ENCODE measurements at places on chromosomes 11 and 22. TPM values are rescaled to one million over a fixed set of nuclear protein-coding genes. Genes with fewer than 3 reads are reported as not detected.

SLC22A12 gene
- not detected for total RNA-seq

AQP11 gene
- total RNA-seq = not detected

PRR33 gene
- not detected for total RNA-seq

FOLR1 gene
- total RNA-seq = not detected

HSCB gene
- 3.4 TPM for total RNA-seq

DNA sequence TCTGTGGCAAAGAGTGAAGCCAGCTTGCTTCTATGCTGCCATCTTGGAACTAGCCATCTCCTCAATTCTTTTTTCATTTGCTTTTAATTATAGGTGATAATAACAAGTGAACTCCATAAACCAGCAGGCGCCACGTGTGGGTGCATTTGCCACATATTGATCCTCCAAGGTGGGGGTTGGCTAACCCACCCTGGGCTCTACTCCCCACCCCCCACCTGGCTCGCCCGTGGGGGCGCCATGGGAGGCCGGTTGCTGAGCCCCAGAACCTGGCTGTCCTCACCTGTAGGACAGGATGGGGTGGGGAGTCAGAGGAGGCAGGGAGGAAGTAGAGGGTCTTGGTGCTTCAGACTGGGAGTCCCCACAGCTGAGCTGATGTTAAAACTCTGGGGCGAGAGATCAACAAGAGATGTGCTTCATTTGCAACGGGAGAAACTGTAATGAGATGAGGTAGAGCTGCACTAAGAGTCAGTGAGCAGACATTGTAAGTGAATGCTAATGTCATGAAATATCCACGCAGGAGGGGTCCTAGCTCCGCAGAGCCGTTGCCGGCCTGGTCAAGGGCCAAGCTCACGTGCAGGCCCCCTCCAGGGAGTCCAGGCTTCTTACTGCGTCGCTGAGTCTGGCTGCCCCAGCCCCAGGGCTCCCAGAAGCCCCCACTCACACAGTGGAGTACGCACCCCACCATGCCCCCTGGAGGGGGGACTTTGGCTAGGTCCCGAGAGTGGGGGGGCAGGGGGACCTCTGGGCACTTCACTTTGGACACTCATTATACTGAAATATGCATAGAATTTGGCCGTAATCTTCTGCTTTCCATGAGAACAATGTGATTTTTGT is 59.4 kb downstream of the BRD1 start:
- DNase-seq = no peak
- peaks cover 8% of the 10 kb centered on the region for H3K36me3 ChIP-seq
- no peaks in the 10 kb centered on the region for H3K27me3 ChIP-seq
- peaks cover 18% of the 10 kb centered on the region for H3K4me1 ChIP-seq
- H3K27ac ChIP-seq = no peak overlapping the region
- no peak overlapping the region for H3K4me3 ChIP-seq

- H3K4me1 ChIP-seq = no peaks in the 10 kb centered on the region
- H3K36me3 ChIP-seq = no peaks in the 10 kb centered on the region
- no peak overlapping the region for H3K27ac ChIP-seq
Observed at GRCh38 chr11:110782616-110783015, 70.4 kb upstream of the ARHGAP20 start.

DNA sequence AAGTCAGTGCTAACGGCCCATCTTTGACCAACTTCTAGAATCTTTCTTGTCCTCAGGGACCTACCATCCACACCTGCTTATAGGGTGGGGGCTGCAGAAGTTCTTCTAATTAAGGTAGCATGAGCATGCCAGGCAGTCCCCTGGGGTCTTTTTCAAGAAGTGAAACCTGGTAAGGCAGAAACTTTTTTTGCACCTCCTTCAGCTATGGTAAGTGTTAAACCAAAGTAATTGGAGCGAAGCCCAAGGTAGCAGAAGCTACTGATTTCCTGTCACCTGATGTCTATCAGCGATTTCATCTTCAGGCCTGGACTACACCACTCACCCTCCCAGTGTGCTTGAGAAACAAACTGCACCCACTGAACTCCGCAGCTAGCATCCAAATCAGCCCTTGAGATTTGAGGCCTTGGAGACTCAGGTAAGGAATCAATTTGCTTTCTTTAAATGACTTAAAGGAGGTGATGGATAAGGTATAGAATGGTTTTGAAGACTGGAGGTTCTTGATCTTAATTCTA is at the start of gene MS4A1:
Gene MS4A1 (plus strand): TSS at position 317 of the 512 bp plus-strand sequence. CDS start 6,528 bp downstream, outside the sequence.
- H3K4me1 ChIP-seq = no peaks in the 10 kb centered on the region
- no peak for DNase-seq
- H3K27ac ChIP-seq = no peak within 1 kb of the TSS
- H3K36me3 ChIP-seq = no peaks in the 10 kb centered on the region
- no peaks in the 10 kb centered on the region for H3K27me3 ChIP-seq
- peak within 1 kb of the TSS; percentile 10 for H3K4me3 ChIP-seq

- no peaks in the 10 kb centered on the region for H3K27me3 ChIP-seq
- H3K4me3 ChIP-seq = peak overlapping the region; percentile 86
- peak; percentile 51 for DNase-seq
- H3K27ac ChIP-seq = peak overlapping the region; percentile 83
Observed at GRCh38 chr22:38657045-38657909, 839 bp downstream of the CBY1 start.

DNA sequence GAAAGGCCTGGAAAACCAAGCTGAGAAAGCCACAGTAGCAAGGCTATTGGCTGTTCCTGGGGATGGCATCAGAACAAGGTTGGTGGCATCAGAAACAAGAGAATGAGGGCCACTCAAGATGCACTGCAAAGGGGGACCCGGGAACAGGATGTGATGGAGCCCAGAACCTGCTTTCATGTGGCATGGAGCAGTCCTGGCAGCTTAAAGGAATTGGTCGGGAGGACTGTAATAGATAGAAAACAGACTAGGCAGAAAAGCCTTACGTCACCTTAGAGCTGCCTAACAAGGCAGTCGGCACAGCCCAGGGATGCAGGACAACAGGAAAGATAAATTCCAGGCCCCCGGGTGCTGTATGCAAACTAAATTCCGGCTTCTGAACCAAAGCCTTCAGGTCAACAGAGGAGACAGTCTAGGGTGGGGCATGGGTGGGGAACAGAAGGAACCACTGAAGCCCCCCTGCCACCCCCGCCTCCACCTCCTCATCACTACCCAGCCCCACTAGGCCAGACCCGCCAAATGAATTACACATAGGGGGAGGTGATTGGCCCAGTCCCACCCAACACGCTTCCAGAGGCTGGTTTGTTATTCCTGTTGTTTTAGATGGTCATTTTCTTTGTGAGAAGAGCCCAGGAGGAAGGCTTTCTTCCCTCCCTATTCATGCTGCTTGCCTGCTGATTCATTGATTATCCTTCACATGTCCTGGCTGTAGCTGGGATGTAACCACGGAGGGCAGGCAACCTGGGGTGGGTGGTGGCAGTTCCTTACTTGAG is 25.7 kb upstream of the LRRC55 start:
- no peak overlapping the region for H3K4me3 ChIP-seq
- no peak overlapping the region for H3K27ac ChIP-seq

DNA sequence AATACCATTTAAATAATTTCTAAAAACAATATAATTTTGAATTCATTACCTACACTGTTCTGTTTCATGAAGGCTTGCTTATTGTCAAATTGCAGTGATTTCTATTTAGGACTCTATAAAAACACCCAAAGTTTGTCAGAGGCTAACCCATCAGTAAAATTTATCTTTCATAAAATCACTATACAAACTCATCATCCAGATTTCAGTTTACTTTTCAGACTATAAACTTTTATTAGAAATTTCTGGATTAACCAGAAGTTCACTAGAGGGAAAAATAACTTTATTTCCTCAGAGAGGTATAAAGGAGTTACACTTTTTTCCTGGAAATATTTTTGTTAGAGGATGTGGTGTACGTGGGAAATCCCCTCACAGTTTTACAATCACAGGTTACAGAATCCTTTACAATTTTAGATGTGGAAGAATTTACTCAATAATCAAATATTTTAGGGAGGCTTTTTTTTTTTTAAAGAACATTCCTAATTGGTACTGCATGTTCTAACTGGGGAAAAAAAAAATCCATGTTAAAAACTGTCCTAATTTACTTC is 176.7 kb downstream of the SWAP70 start:
- peaks cover 10% of the 10 kb centered on the region for H3K4me1 ChIP-seq
- H3K27me3 ChIP-seq = no peaks in the 10 kb centered on the region
- H3K4me3 ChIP-seq = no peak overlapping the region
- H3K27ac ChIP-seq = no peak overlapping the region

DNA sequence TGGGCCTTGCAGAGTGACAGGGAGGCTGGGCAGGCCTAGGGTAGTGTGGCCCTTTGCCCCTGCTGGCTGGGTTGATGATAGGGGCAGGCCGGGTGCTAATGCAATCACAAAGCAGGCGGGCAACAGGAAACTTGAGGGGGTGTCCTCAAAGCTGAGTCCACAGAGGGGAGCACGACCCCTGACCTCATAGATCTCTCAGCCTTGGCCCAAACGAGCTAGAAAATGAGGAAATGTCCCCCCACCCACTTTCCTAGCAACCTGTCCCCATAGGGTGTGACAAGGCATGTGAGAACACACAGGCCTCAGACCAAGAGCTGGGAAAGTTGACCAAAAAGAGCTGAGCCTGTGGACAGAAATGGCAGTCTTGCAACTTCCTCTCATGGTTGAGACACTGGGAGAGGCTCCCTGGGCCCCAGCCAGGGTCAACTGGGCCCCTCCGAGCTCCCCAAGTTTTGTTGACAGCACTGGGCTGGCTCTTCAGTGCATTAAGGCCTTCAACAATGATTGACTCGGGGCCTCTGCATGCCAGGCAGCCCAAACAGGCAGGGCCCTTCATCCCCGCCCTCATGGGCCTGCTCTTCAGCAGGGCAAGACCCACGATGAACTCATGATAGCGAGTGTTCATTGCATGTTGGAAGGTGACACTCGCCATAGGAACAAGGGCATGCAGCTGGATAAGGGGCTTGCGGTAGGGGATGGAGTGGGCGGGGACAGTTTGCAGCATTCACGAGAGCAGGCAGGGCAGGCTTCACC is 9.8 kb upstream of the SPI1 start:
- H3K4me1 ChIP-seq = peaks cover 42% of the 10 kb centered on the region
- no peak overlapping the region for H3K27ac ChIP-seq
- no peak for DNase-seq
- no peak overlapping the region for H3K4me3 ChIP-seq
- no peaks in the 10 kb centered on the region for H3K36me3 ChIP-seq

DNA sequence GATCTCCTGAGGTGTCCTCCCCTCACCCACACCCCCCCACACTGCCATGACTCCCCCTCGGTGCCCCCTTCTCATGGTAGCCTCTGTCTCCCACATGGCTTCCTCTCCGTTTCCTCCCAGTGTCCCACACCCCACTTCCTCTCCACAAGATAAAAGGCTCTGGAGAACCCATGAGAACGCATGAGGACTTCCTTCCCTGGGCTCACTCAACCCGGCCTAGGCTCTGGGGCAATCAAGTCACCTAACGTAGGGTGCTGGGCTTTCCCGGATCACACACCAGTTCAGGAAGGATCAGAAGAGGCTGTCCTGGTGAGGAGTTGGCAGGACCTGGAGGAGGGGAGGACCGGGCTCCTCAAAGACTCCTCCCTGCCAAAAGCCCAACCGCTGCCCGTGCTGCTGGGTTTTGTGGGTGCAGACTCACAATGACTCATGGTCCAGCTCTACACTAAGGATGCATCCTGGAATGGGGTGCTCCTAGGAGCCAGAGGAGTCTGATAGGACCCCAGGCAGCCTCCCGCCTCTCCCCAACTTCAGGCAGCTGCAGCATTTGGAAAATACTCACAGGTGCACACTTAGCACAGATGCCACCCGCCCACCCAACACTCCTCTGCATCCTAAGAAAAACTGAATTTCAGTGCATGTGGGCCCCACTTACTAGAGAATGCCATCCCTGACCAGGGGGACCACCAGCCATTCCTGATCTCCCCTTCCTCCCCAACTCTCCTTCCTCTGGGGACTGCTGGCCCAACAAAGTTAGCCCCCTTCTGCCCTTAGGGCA is 21.0 kb downstream of the SLC22A12 start:
- H3K27me3 ChIP-seq = no peaks in the 10 kb centered on the region
- no peaks in the 10 kb centered on the region for H3K36me3 ChIP-seq
- no peak overlapping the region for H3K4me3 ChIP-seq
- no peak for DNase-seq

DNA sequence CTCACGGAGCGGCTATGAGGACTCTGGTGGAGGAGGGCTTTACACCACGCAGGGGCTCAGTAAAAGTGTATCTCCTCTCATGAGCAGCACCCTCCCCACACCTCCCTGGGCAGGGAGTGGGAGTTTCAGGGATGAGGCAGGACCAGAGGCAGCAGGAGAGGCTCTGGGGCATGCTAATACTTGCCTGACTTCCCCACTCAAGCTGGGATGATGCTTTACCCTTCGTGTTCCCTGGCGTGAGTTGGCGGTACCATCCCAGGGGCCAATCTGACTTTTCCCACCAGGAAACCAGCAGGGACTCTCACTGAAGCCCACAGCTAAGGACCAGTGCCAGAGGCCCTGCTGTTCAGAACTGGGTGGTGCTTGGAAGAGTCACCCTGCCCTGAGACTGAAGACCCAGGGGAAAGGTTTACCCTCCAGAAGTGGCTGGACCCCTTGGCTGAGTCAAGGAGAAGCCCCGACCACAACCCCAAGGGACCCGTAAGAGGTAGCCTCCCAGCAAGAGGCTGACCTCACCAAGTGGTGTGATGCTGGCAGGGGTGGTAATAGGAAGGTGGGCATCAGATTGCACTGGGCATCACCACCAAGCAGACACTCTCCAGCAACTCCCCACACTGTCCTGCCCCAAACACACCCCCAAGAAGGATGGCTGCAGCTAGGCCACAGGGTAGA is 65.6 kb downstream of the THAP12 start:
- no peak overlapping the region for H3K27ac ChIP-seq
- peaks cover 7% of the 10 kb centered on the region for H3K27me3 ChIP-seq

DNA sequence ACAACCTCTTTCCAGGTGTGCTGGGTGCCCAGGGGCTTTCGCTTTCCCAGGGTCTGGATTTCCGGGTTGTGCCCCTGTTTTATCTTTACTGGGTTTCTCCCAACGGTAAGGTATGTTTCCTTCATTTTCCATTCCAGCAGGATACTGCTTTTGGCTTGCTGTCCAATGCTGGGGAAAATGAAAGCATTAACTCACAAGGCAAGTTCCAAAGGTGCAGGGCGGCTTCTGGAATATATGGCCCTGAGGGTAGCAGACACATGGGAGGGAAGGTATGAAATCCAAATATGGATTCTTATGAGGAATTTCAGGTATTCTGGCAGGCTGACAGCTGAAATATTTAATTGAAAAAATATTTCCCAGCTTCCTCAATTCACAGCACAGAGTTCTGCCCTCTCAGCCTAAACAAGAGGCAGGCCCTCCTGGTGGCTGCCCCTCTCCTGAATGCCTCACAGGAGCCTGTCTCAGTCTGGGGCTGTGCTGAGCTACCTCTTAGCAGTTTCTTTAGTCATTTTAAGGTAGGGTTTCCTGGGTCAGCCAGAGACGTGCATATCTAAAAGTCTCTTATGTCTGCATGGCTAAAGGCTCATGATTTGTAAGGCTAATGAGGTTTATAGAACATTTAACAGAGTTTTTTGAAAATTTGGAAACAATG is 318.6 kb upstream of the B3GAT1 start:
- H3K27me3 ChIP-seq = peaks cover 8% of the 10 kb centered on the region
- no peak for DNase-seq
- no peaks in the 10 kb centered on the region for H3K36me3 ChIP-seq
- H3K4me1 ChIP-seq = no peaks in the 10 kb centered on the region
- H3K4me3 ChIP-seq = no peak overlapping the region
